ENCODE measurements at places on chromosomes 5 and 9. TPM values are rescaled to one million over a fixed set of nuclear protein-coding genes. Genes with fewer than 3 reads are reported as not detected.

DNA sequence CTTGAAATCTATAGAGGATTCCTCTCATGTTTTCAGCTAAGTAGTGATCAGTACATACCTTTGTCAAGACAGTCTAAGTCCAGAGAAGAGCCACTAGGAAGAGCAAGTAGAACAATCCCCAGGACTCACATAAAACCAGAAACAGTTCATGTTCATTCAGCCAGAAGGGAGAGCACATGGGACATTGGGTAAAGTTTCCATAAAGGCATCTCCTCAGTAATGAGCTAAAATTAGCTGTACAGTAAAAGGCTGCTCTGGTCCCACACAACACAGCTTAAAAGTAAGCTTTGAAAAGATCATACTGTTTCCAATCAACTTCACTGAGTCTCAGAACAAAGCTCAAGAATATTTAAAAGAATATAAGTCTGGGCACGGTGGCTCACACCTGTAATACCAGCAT is 32.4 kb downstream of the HOMER1 start:
- no peak for DNase-seq

- no peak for DNase-seq
Observed at GRCh38 chr9:104553261-104553660, 15.7 kb upstream of the OR13C8 start.

GRCh38 chr9:82939451-82939850 is 123.5 kb downstream of the RASEF start:
- peak; percentile 73 for DNase-seq

DNA sequence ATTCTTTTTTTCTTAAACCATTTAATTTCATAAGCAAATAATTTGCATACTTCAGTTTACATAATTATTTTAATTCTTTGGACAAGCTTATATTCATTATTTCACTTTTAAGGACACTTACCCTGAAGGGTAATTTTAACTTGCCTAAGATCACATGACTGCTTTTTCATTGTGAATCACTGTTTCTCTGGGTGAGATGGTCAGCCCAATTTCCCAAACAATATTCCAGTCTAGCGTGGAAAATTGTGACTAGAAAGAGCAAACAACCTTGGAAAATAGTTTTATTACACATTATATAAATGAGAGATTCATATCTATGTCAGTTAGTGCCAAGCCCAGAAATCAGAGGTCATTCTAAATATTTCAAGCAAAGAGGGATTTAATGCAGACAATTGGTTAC is 21.4 kb upstream of the JAKMIP2 start:
- DNase-seq: no peak

- no peak for DNase-seq
Observed at GRCh38 chr9:34452568-34452967, 5.8 kb downstream of the FAM219A start.

DNA sequence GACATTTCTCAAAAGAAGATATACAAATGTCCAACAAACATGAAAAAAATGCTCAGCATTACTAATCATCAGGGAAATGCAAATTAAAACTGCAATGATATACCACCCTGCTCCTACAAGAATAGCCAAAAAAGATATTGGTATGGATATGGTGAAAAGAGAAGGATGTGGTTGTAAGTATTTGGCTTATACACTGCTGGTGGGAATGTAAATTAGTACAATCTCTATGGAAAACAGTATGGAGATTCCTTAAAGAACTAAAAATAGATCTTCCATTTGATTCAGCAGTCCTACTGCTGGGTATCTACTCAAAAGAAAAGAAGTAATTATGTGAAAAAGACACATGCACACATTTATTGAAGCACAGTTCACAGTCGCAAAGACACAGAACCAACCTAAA is 67.6 kb upstream of the RUSC2 start:
- no peak for DNase-seq

LRRC19 gene
- 16.7 TPM for total RNA-seq

Measured in mucosa of gallbladder (tissue), 1 donor.